ENCODE measurements at places on chromosomes 1 and 21.

GRCh38 chr21:38909929-38910328 lies 104.2 kb downstream of the ETS2 start:
- DNase-seq, result no peak

- peak; percentile 25 for DNase-seq
These were observed 169.7 kb upstream of the UBE2U start for GRCh38 chr1:64033667-64034220.

- peak; percentile 79 for DNase-seq
These were observed 16.1 kb upstream of the CHI3L1 start for GRCh38 chr1:203202431-203203245.

DNA sequence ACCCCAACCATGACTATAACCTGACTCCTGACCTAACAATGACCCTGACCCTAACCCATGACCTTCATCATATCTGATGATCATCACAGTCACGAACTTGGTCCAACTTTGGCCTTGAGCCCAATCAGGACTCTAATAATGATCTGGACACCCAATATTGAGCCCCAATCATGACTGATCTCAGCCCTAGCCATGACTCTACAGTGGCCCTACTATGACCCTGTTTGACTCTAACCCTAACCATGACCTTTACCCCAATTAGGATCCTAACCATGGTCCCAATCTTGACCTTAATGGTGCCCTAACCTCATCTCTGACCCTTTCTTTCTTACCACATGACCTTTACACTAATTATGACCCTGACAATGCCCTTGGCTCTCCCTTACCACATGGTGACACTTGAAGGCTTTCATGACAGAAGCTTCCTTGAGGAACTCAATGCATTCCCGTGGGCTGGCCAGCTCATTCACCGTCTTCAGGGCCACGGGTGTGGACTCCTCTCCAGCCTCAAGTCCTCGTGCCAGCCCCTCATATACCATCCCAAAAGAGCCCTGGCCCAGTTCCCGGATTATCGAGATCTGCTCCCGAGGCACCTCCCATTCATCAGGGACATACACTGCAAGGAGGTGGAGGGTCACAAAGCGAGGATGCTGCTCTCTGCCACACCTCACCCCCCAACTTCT lies 16.2 kb downstream of the INSRR start:
- DNase-seq, result no peak

DNA sequence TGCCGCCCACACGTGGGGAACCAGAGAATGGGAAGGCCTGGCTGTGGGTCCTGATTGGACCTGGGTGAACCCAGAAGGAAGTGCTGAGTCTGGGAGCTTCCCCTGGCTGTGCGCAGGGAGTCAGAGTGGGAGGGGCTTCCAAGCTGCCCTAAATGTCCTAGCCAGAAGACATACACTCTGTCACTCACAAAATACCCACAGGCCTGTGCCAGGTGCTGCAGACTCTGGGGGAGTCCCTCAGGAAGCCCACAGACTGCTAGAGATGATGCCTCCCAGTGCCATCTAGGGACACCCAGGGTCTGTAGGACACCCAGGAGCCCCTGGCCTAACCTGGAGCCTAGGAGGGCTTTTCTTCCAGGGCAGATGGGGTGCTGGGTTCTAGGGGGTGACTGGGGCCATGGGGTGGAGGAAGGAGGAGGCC lies 33.7 kb upstream of the LRP8 start:
- DNase-seq, result no peak

GRCh38 chr1:157133426-157133825 lies 4.8 kb downstream of the ETV3 start:
- no peak for DNase-seq

DNA sequence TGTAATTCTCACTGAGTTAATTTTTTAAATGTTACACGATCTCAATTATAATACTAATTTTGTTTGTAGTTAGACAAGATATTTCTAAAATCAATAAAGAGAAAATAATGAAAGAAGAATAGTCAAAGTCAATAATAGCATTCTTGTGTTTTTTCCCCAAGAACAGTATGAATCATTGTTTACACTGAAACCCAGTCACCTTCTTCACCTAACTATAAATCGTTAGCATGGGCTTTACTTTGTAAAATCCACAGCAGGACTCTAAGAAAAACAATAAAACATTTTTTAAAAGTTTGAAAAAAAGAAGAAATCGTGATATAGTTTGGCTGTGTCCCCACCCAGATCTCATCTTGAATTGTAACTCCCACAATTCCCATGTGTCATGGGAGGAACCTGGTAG lies 234.6 kb upstream of the LYPLAL1 start:
- DNase-seq, result no peak

GRCh38 chr1:162466797-162467196 lies 30.8 kb upstream of the UHMK1 start:
- DNase-seq, result no peak

DNA sequence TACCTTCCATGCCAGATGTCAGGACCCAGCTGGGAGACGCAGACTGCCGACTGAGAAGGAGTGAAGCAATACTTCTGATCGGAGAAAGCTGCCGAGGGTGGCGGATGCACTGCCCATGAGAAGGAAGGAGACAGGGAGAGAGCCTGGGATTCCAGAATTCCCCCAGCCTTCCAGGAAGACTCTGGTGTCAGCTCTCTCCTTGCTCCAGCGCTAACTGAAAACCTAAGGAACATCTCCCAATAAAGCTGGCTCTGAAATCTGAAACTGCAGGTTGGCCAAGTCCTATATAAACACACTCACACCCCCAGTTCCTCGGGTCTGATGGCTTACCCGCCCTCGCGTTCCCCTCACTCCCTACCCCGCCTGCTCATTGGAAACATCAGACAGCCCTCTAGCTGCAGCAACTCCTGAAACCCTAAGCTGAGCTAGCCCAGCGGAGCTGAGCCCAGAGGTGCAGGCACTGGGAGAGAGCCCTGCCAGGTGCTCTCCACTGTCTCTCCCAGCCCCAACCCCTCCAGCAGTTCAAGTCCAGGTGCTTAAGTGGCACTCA lies 52.3 kb downstream of the PLEKHA6 start:
- peak; percentile 36 for DNase-seq

- no peak for DNase-seq
These were observed 1.2 kb upstream of the CGN start for GRCh38 chr1:151510020-151510405.

GRCh38 chr1:48246727-48247126 lies 24.2 kb downstream of the SLC5A9 start:
- DNase-seq, result no peak

- no peak for DNase-seq
These were observed 22.4 kb downstream of the CAPZB start for GRCh38 chr1:19462781-19463503.

GRCh38 chr1:100292711-100293110 lies 26.7 kb downstream of the RTCA start:
- no peak for DNase-seq

- DNase-seq, result no peak
These were observed 308.1 kb downstream of the CTH start for GRCh38 chr1:70719154-70719553.

DNA sequence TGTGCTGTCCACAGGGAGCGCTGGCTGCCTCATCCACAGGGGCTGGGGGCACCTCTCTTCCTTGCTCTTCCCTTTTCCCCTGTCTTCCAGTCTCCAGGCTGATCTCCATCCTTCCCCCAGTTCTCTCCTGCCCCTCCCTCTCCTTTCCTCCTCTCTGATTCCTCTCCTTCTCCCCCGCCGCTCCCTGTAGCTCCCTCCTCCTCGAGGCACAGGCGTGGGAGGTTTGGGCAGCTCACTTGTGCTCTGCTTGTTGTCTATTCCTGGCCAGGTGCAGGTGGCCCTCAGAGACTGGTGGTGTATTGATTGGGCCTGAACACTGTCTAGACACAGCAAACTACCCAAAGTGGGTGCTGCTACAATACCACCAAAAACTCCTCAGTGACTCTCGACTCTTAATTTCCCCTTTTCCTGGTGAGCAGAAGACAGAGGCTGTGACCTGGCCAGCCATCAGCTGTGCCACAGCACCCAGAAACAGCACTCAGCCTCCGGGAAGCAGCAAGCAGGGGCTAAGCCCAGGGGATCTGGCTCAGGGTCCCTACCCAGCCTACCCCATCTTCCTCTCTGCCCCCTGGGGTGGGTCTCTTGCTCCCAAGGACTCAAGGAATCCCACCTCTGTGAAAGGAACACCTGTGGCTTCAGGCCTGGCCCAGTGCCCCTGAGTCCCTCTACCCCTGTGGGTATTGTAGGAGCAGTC lies 93.3 kb downstream of the DDX20 start:
- no peak for DNase-seq

DNA sequence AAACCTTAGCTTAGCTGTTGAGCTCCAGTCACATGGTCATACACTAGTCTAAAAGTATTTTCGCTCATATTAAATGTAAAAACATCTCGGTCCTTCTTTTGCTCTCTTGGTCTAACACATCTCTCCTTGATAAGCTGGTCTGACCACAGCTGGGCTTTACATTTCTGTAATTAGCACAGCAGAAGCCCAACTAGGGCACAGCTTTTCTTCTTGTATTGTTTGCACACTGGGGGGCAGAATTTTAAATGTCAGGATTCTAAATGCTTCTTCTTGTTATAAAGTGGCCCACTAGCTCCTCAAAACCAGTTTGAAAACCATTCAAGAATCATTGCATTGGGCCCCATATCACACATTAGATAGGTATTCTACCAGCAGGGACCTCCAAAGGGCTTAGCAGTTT lies 289.1 kb upstream of the PKN2 start:
- no peak for DNase-seq
